ENCODE measurements at places on chromosomes 3 and 15. TPM values are rescaled to one million over a fixed set of nuclear protein-coding genes. Genes with fewer than 3 reads are reported as not detected.

The MESP2 gene
- total RNA-seq, result not detected

DNA sequence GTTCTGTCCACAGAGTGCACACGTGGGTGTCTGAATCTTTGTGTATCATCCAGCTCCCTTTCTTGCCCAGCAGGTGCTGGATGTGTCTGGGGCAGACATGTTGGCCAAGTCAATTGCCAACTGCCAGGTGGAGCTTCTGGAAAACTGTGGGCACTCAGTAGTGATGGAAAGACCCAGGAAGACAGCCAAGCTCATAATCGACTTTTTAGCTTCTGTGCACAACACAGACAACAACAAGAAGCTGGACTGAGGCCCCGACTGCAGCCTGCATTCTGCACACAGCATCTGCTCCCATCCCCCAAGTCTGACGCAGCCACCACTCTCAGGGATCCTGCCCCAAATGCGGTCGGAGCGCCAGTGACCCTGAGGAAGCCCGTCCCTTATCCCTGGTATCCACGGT, 12.5 kb upstream of the RPP14 start:
- peak; percentile 53 for DNase-seq

GRCh38 chr15:58357529-58358476, 74.0 kb upstream of the LIPC start:
- no peak for DNase-seq

The RAB6B gene
- 43.2 TPM for total RNA-seq

DNA sequence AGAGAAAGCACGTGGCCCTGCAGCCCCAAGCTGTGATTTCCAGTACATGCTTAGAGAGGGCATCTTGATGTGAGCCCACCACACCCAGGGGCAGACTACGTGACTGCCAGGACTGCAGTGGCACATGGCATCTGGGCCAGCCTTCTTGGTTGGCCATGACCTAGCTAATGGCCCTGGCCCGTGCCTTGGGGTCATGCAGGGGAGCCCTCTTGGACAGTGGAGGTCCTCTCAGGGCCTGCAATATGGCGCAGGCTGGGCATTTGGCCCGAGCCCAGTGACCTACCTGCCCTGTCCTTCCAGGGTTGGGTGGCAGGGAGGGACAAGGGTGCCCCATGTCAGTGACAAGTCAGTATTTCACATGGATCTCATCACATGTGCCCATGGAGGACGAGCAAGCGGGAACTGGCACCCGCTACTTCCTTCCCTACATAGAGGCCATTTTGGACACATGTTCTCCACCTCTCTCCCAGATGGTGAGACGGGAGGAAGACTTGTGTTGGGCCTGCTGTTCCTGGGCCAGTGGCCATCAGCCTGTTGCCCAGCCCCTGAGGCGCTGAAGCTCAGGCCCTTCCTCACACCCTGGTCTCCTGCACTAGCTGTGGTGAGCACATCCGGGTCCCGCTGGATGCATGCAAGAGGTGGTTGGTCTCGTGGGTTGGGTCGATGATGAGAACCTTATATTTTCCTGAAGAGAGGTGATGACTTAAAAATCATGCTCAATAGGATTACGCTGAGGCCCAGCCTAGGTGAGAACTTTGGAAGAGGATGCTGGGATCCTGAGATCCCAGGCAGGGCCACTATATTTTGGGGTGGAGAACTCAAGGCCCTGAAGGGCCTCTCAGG, 195.6 kb downstream of the UBE3A start:
- DNase-seq, result no peak

The LMAN1L gene
- not detected for total RNA-seq

DNA sequence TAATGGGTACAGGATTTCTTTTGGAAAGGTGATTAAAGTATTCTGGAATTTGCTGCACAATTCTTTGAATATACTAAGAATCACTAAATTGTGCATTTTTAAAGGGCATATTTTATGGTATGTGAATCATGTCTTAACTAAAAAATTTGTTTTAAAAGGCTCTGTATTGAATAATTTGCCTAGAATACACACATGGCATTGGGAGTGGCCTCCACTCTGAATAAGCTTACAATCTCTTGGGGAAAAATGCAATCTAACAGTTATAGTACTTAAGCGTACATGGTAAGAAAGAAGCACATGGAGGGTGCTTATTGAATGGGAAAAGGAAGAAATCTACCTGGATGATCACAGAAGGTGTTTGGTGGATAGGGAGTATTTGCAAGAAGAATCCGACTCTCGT, 385.1 kb downstream of the LPP start:
- DNase-seq, result no peak

The ACAD9 gene
- 27.7 TPM for total RNA-seq

DNA sequence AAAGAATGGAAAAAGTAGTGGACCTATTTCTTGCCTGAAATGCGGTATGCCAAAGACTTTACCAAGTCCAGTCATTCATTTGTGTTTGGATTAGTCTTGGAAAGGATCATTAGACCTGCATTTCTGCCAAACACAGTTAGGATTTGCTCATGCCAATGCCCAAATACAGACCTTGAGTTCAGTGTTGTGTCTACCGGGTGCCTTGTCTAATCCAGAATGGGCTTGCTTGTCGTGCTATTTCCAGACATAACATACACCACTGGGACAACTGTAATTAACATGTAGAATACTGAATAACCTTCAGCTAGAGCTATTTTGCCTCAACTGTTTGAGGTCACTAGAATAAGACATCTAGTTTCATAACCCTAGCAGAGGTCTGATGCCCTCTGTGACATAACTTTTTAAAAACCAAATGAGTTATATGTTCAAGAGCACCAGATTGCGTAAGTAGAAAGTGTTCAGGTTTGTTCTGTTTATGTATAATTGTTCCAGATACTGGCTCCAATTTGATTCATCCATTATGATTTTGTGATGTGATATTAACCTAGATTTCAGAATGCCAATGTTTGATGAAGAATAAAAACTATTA, 145.3 kb upstream of the DPH6 start:
- DNase-seq, result no peak

GRCh38 chr15:94723801-94724200, 492.4 kb downstream of the MCTP2 start:
- no peak for DNase-seq

- DNase-seq, result no peak
Observed at GRCh38 chr15:101437618-101438481, 51.7 kb downstream of the PCSK6 start.

The SPINK8 gene
- not detected for total RNA-seq

DNA sequence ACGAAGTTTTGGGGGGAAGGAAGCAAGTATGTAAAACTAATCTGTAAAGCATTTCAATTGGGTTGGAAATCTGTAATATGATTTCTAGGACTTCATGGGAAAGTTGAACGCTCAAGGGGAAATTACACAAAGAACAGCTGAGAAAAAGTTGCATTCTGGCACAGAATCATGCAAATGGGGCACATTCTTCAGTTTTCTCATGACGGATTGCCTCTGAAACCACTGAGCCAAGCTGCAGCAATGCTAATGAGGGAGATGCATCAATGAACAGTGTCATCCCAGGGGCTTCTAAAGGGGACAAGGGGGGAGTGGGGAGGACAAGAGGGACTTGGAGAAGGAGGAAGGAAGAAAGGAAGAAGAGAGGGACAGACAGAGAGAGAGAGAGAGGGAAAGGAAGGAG, 291.4 kb upstream of the ATP11B start:
- no peak for DNase-seq

GRCh38 chr15:50884540-50884939, 23.9 kb upstream of the AP4E1 start:
- DNase-seq, result no peak

DNA sequence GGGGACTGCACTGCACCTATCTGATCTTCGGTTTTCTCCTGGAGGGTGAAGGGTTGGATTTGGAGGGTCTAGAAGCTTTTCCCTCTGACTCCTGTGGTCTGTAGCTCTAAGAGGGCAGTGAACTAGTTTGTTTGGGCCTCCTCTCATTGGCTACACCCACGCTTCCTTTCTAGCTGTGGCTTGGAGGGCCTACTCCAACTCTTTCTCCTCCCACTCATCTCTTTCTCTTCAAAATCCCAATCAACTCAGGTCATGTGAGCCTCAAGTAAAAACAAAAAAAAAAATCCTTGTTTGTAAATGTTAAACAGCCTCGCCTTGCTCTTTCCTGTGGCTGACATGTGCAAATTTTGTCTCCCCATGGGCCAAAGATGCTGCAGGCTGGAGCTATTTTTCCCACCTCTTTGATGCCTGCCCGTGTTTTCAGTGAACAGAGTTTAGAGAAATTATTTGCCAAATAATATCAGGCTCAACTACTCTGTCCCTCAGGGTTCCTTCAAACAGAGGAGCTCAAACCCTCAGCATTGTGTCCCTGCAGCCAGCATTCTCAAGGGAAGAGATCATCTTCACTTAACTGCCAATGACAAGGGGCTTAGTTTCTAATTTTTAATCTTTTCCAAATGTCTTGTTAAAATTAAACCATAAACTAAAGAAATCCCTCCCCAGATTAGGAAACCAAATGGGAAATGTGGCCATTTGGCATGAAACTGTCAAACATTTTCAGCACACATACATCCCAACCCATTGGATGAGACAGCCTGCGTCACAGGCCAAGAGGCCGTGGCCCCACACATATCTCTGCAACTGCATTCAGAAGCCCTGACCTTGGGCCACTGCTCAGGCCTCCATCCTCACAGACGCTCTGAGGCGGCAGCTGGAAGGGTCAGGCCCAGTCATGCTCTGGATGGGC, 114.8 kb upstream of the THBS1 start:
- DNase-seq, result no peak

- no peak for DNase-seq
Observed at GRCh38 chr3:197511130-197511529, 44.6 kb downstream of the BDH1 start.

- DNase-seq, result no peak
Observed at GRCh38 chr3:40324621-40325020, 15.1 kb downstream of the EIF1B start.

DNA sequence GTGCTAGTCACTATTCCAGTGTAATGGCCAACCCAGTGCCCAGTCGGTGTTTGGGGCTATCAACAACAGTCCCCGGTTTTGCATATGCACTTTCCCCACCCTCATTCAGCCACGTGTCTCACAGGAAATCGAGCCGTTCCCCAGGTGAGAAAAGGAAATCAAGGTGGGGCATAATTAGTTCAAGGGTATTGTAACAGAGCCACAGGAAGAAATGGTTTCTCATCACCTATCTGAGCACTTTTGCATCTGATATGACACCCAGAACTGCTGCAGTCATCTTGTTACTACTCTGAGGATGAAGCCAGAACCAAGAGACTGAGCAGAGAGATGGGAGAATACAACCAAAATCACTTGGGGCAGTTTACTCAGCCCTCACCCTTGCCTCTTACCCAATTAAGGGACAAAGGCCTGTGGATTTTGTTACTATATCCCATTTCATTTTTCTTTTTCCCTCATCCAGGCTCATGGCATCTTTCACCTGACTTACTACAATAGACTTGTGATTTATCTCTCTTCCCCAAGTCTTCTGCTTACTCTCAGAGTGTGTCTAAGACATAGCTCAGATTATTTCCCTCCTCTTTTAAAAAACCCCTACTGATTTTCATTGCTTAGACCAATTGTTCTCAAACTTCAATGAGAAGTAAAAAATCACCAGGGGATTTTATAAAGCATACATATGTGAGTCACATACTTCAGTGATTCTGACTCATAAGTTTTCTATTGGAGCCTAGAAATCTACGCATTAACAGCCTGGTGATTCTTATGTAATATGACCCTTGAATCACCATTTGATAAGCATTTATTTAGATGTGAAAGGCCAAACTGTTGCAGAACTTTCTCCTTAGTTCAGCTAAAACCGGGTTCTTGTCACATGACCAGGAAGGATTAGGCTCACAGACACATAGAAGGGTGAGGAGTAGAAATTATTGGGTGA, 40.5 kb downstream of the TRAT1 start:
- DNase-seq, result no peak

GRCh38 chr3:14318646-14319045, 83.8 kb upstream of the SLC6A6 start:
- DNase-seq, result no peak

DNA sequence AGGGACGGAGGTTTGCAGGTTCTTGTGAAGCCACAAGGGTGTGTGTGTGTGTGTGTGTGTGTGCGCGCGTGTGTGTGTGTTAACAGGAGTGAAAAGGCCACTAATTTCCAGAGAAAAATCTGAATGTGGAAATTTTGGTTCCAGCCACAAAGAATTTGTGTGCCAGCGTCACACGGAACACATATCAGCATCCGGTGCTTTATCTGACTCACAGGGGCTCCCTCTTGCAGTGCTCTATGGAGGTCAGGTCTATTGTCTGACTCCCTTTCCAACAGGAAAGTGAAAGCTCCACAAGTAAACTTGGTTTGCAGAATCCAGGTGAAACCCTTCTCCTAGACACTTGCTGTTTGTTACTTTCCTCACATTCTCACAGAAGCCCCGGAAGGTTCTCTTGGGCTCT, 6.2 kb downstream of the CLDN11 start:
- DNase-seq, result no peak

The PPP1R14D gene
- not detected for total RNA-seq

The GAP43 gene
- 289 TPM for total RNA-seq

- no peak for DNase-seq
Observed at GRCh38 chr3:58864480-58864879, 185.3 kb downstream of the CFAP20DC start.

DNA sequence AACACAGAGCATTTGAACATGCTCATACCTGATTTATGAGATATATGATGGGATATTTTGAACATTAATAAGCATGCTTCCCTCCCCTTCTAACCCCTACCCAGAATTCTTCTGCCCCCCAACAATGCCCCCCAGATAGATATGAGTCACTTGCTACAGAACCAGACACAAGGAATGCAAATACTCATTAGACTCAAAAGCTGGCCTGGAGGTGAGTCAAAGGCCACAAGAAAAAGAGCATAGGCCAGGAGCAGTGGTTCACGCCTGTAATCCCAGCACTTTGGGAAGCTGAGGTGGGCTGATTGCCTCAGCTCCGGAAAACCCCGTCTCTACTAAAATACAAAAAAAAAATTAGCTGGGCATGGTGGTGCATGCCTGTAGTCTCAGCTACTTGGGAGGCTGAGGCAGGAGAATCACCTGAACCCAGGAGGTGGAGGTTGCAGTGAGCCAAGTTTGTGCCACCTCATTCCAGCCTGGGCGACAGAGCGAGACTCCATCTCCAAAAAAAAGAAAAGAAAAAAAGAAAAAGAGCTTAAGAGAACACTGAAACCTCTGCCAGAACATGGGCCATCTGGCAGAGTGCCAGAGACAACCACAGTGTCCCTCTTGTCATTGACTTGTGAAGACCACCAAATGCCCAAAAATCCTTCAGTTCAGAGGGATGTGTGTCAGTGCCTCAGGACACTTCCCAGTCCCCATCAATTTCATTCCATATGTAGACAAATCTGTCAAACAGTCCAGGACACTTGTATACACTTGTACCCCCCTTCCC, 3.9 kb upstream of the SH3GL3 start:
- no peak for DNase-seq

The GTF2E1 gene
- 24.9 TPM for total RNA-seq

GRCh38 chr3:42829628-42830436, 20.6 kb downstream of the ACKR2 start:
- DNase-seq, result no peak

GRCh38 chr3:53150247-53151085, 10.5 kb upstream of the PRKCD start:
- no peak for DNase-seq

The RGMA gene
- total RNA-seq, result 6.1 TPM

- no peak for DNase-seq
Observed at GRCh38 chr3:46059432-46059831, 32.1 kb upstream of the XCR1 start.

- no peak for DNase-seq
Observed at GRCh38 chr15:73686781-73687256, 2.6 kb downstream of the CD276 start.

The SAMD7 gene
- not detected for total RNA-seq

The DNAH12 gene
- 0.82 TPM for total RNA-seq

The ZIC1 gene
- total RNA-seq, result 20.0 TPM

GRCh38 chr15:40295297-40295696, 12.4 kb upstream of the ANKRD63 start:
- no peak for DNase-seq
